Putamen (tissue), 1 donor: ENCODE measurements at places on chromosomes 1 and 21.

GRCh38 chr1:177983482-177984135 is 13.8 kb upstream of the SEC16B start:
- no peak for DNase-seq

GRCh38 chr1:179177615-179178014 is 51.9 kb downstream of the ABL2 start:
- DNase-seq: no peak

- DNase-seq: no peak
These were observed 272.3 kb upstream of the C1orf105 start for GRCh38 chr1:172148213-172148612.

- no peak for DNase-seq
These were observed 29.0 kb downstream of the BACE2 start for GRCh38 chr21:41196993-41197392.

DNA sequence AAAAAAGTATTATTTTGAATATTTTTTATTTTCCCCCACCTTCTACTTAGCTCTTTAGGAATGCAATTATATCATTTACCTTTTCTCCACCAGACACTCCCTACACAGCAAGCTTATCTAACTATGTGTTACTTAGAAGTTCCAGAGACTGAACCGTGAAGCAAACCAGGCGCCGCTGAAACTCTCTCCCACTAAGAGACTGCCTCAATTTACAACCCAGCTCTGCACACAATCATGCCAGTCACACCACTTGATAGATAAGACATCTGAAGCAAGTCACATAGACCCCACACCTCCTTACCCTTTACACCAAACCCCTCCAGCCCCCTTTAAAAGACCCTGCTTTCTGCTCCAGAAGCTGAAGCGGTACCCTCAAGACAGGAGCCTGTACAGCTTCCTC is 245.5 kb downstream of the S1PR1 start:
- DNase-seq: no peak

GRCh38 chr1:183454377-183454776 is 17.9 kb upstream of the SMG7 start:
- DNase-seq: no peak

- peak; percentile 18 for DNase-seq
These were observed 65.7 kb downstream of the TLR5 start for GRCh38 chr1:223077247-223077833.

DNA sequence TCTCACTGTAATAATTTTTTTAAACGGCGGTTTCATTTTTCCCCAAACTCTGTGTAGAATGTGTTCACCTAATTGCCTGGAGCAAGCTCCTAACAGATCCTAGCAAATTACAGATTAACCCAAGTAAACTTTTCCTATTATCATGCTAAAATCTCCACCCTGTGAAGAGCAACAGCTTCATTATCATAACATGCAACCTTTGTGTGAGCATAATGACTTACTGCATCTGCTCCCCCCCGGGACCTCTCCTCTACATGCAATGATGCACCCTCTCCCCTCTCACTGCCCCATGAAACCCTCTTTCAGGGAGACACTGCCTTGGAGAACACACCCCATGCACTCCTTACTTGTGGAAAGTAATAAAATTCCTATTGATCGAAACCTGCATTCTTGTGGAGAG is 717.0 kb upstream of the TMPRSS15 start:
- DNase-seq: no peak
